ENCODE measurements at places on chromosomes 4 and X.

GRCh38 chr4:143118663-143119062 is 66.1 kb upstream of the USP38 start:
- no peaks in the 10 kb centered on the region for H3K27me3 ChIP-seq
- no peak overlapping the region for H3K27ac ChIP-seq
- H3K4me3 ChIP-seq, result no peak overlapping the region
- H3K4me1 ChIP-seq, result no peaks in the 10 kb centered on the region
- H3K36me3 ChIP-seq, result no peaks in the 10 kb centered on the region

DNA sequence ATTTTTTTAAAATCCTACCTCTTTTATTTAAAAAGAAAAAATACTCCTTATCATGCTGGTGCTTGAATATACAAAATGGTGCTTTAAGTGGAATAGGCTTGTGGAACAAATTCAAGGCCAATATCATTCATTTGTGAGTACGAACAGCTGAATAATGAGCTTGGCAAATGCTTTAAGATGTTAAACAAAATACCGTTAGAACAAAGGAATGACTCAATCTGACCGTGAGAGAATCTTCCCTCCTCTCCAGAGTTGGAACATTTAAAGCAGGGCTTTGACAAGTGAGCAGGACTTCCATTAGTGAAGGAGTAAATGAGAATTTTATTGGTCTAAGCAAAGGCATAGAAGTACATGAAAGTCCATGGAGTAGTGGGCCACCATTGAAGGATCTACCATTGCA is 74.5 kb downstream of the DCLK2 start:
- H3K4me3 ChIP-seq, result no peak overlapping the region
- H3K36me3 ChIP-seq, result no peaks in the 10 kb centered on the region
- no peak for DNase-seq
- H3K27ac ChIP-seq, result no peak overlapping the region

DNA sequence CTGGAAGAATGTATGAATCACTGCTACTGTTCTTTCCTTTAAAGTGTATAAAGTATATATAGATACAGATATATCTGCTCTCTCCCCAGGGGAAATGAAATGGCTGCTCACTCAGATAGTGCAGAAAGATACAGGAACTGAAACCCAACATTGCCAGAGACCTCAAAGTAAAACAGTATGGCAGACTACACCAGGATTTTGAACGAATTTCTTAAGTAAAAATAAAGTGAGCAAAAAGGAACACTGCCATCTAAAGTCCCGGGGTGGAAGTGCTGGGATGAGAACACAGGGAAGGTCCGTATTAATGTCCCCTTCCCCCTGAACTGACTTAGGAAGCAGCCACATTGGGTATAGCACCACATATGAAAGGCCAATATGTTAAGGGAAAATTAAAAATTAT is 93.4 kb downstream of the TMA16 start:
- H3K27ac ChIP-seq, result no peak overlapping the region
- no peak overlapping the region for H3K4me3 ChIP-seq
- no peaks in the 10 kb centered on the region for H3K4me1 ChIP-seq

GRCh38 chr4:14888790-14889572 is 113.3 kb upstream of the CPEB2 start:
- H3K36me3 ChIP-seq, result no peaks in the 10 kb centered on the region
- peaks cover 2% of the 10 kb centered on the region for H3K4me1 ChIP-seq
- H3K27me3 ChIP-seq, result no peaks in the 10 kb centered on the region
- no peak overlapping the region for H3K4me3 ChIP-seq
- H3K27ac ChIP-seq, result no peak overlapping the region

DNA sequence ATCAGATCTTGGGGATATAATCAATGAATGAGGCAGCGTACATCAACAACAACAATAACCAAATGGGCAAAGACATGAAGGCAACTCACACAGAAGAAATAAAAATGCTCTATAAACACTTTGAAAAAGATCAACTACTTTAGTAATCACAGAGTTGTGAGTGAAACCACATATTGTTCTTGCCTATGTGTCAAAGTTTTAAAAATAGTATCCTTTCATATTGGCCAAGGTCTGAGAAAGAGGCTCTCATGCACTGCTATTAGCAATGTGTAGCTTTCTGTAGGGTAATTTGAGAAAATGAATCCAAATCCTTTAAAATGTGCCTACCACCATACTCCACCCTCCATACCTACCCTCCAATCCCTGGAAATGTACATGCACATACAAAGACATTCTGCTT is 25.0 kb downstream of the COQ2 start:
- peaks cover 3% of the 10 kb centered on the region for H3K36me3 ChIP-seq
- no peak overlapping the region for H3K4me3 ChIP-seq
- H3K4me1 ChIP-seq, result no peaks in the 10 kb centered on the region

DNA sequence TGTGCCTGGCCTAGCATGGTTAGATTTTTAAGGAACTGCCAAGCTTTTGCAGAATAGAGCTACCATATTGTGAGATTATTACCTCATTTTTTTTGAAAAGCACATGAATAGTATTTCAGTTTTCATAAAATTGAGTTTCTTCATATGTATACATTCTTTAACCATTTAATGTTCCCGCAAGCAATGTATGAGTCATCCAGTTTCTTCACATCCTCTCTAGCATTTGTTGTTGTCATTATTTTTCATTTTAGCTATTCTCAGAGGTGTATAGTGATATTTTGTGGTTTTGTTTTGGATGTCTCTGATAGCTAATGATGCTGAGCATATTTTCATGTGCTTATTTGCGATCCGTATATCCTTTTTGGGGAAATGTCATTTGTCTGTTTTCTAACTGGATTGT is 74.9 kb downstream of the GLUD2 start:
- no peak overlapping the region for H3K27ac ChIP-seq
- H3K36me3 ChIP-seq, result no peaks in the 10 kb centered on the region
- H3K4me1 ChIP-seq, result no peaks in the 10 kb centered on the region
- no peak overlapping the region for H3K4me3 ChIP-seq
- no peaks in the 10 kb centered on the region for H3K27me3 ChIP-seq

- H3K4me1 ChIP-seq, result no peaks in the 10 kb centered on the region
- H3K4me3 ChIP-seq, result no peak overlapping the region
- no peak for DNase-seq
- H3K27ac ChIP-seq, result no peak overlapping the region
- H3K36me3 ChIP-seq, result no peaks in the 10 kb centered on the region
Measured at GRCh38 chrX:108070891-108071290, 20.5 kb downstream of the PSMD10 start.

DNA sequence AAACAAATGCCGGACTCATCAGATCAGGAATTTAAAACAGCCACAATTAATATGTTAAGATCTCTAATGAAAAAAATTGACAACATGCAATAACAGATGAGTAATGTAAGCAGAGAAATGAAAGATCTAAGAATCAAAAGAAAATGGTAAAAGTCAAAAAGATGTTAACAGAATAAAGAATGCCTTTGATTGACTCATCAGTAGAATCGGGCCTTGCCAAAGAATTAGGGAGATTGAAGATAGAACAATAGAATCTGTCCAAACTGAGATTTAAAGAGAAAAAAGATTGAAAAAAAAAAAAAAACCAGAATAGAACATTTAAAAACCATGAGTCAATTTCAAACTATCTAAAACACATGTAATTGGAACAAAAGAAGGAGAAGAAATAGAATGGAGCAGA is 25.9 kb upstream of the GUCY1A1 start:
- H3K4me1 ChIP-seq, result no peaks in the 10 kb centered on the region
- DNase-seq, result no peak
- H3K27me3 ChIP-seq, result no peaks in the 10 kb centered on the region
- no peak overlapping the region for H3K27ac ChIP-seq
- H3K36me3 ChIP-seq, result no peaks in the 10 kb centered on the region

GRCh38 chr4:70666369-70666768 is at the start of gene JCHAIN:
Gene JCHAIN, minus strand, starts transcription at chr4:70666508. Its CDS starts 18 bp downstream, at chr4:70666490.
- no peak within 1 kb of the TSS for H3K27ac ChIP-seq
- no peak for DNase-seq
- H3K27me3 ChIP-seq, result no peaks in the 10 kb centered on the region
- H3K4me1 ChIP-seq, result no peaks in the 10 kb centered on the region
- H3K4me3 ChIP-seq, result no peak within 1 kb of the TSS

DNA sequence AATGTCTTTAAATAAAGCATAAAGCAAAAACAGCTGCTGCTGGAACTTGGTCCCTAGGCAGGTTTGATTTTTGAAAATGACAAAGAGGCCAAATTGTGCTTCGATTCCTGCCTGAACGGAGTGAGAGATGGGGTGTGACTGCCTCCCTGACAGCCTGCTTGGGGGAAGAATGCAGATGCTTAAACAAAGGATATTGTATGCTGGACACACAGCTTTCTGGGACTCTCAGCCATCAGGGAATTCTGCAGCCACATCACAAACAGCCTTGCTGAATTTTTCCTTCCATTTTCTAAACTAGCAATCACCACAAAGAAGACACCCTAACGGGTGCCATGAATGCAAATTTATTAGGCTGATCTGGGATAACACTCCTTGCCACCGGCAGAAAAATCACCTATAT is 83.9 kb upstream of the CPEB2 start:
- no peak for DNase-seq
- peaks cover 12% of the 10 kb centered on the region for H3K4me1 ChIP-seq
- no peaks in the 10 kb centered on the region for H3K27me3 ChIP-seq
- no peak overlapping the region for H3K4me3 ChIP-seq
- H3K36me3 ChIP-seq, result no peaks in the 10 kb centered on the region

- peak overlapping the region; percentile 91 for H3K27ac ChIP-seq
- peaks cover 55% of the 10 kb centered on the region for H3K4me1 ChIP-seq
- H3K36me3 ChIP-seq, result peaks cover 12% of the 10 kb centered on the region
Measured at GRCh38 chr4:3202836-3203820, 45.8 kb upstream of the MSANTD1 start.

DNA sequence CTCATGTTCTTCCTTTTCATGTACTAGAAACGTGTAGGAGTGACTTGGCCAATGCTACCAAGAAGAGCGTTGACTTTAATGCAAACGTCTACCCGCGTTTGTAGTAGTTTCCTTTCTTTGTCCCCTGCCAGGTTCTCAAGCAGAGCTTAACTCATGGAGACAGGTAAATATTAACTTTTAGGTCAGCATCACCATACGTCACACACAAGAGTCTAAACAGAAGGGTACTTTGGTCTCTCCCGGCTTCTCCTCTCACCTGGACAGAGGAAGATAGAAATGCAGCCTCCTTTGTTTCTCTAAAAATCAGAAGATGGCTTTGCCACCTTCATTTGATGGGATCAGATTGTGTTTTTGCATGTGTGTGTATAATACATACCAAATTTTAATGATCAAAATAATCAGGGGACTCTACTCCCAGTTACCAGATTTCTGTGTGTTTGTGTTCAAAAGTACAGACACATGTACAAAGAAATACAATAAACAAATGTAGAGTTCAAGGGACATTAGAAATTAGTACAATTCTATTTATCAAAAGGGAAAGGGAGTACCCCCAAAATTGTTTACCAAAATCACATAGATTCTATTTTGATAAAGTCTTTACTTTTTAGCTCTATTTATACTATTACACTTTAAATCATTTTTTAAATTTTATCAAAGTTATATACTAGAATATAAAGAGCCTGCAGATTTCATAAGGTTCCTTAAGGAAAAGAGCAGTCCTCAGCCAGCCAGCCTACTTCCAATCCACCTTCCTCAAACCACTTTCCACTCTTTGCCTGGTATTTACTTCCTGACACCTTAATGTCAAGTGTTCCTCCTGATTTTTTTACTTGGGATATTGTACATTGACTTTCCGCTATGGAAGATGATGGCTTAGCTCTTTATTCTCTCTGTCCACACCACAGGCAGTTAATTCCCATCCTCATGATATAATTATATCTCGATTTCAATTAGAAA is 195.5 kb downstream of the RELL1 start:
- no peaks in the 10 kb centered on the region for H3K27me3 ChIP-seq
- H3K27ac ChIP-seq, result peak overlapping the region; percentile 69
- H3K36me3 ChIP-seq, result no peaks in the 10 kb centered on the region
- H3K4me3 ChIP-seq, result no peak overlapping the region

DNA sequence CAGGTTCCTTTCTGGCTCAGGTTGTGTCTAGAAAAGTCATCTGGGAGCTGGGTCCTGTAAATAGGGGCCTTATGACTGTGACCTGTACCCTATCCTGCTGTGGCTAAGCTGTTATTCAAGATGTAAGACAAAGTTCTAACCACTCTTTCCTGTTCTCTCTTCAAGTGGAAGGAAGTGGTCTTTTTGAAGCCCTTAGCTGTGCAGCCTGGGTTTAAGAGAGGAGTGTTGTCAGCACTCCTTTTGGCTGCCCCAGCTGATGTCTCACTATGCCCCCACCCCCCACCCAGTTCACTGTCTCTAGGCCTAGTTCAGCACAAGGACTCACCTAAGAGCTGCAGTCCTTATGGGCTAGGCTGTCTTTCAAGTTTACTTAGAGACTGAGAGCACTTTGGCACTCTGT is 1069.5 kb downstream of the FAM133A start:
- no peak overlapping the region for H3K27ac ChIP-seq
- DNase-seq, result no peak
- H3K36me3 ChIP-seq, result no peaks in the 10 kb centered on the region
- H3K4me3 ChIP-seq, result no peak overlapping the region
- H3K27me3 ChIP-seq, result no peaks in the 10 kb centered on the region

DNA sequence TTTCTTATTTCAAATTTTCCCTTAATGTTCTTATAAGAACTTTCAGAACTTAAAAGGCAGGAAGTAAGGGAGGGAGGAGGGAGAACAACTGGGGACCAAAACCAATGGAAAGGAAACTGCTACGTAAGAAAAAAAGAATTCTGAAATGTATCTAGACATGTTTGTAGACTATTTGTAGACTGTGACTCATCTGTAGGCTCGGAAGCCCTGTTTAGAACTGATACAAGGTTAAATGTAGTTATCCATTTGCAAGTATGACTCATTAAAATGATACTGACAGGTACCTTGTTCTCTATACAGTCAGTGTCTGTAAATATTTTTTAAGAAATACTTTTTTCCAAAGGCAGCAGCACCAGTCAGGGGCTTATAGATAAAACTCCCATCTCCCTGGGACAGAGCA is 202.0 kb downstream of the DHX15 start:
- no peaks in the 10 kb centered on the region for H3K27me3 ChIP-seq
- no peaks in the 10 kb centered on the region for H3K36me3 ChIP-seq
- no peak overlapping the region for H3K4me3 ChIP-seq
- no peaks in the 10 kb centered on the region for H3K4me1 ChIP-seq
- DNase-seq, result no peak

GRCh38 chrX:136712650-136713310 is 64.8 kb downstream of the CD40LG start:
- H3K4me3 ChIP-seq, result no peak overlapping the region
- H3K27me3 ChIP-seq, result no peaks in the 10 kb centered on the region
- no peaks in the 10 kb centered on the region for H3K36me3 ChIP-seq

- DNase-seq, result no peak
- peaks cover 13% of the 10 kb centered on the region for H3K4me1 ChIP-seq
- no peaks in the 10 kb centered on the region for H3K36me3 ChIP-seq
- no peak overlapping the region for H3K4me3 ChIP-seq
Measured at GRCh38 chr4:677431-678293, 3.3 kb downstream of the MYL5 start.

GRCh38 chr4:105624530-105624929 is 72.1 kb downstream of the ARHGEF38 start:
- no peaks in the 10 kb centered on the region for H3K27me3 ChIP-seq

GRCh38 chr4:168257768-168258167 is 60.8 kb downstream of the DDX60 start:
- peaks cover 6% of the 10 kb centered on the region for H3K36me3 ChIP-seq
- H3K27ac ChIP-seq, result no peak overlapping the region
- H3K4me3 ChIP-seq, result no peak overlapping the region

GRCh38 chr4:53592122-53592521 is 836 bp upstream of the LNX1 start:
- H3K4me1 ChIP-seq, result peaks cover 20% of the 10 kb centered on the region
- H3K27ac ChIP-seq, result no peak overlapping the region
- no peak for DNase-seq

- no peaks in the 10 kb centered on the region for H3K27me3 ChIP-seq
- H3K36me3 ChIP-seq, result no peaks in the 10 kb centered on the region
- DNase-seq, result no peak
- no peaks in the 10 kb centered on the region for H3K4me1 ChIP-seq
Measured at GRCh38 chr4:54840430-54840829, 182.7 kb downstream of the KIT start.
